ENCODE measurements at places on chromosomes 12 and 14.

- DNase-seq = no peak
These were observed 323.3 kb downstream of the CCER1 start for GRCh38 chr12:90631591-90632212.

- no peak for DNase-seq
These were observed 106.4 kb upstream of the C14orf180 start for GRCh38 chr14:104473244-104473565.

GRCh38 chr12:55736076-55736475 is 6.8 kb upstream of the GDF11 start:
- no peak for DNase-seq

GRCh38 chr12:6443361-6443983 is 1.3 kb upstream of the CD27 start:
- peak; percentile 67 for DNase-seq

GRCh38 chr12:64931321-64931720 is 106.9 kb downstream of the TBC1D30 start:
- DNase-seq = no peak

DNA sequence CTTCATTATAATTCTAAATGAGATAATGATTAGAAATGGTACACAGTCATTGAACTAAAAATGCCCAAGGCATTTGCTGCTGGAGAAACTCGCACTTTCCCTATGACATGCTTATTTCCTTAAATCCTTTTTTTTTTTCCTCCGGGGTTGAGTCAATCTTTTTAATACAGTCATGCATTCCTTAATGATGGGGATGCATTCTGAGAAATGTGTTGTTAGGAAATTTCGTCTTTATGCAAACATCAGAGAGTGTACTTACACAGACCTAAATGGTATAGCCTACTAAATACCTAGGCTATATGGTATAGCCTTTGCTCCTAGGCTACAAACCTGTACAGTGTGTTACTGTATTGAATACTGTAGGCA is 29.8 kb upstream of the DACT1 start:
- no peak for DNase-seq

GRCh38 chr12:16155938-16156337 is 121.5 kb downstream of the SLC15A5 start:
- no peak for DNase-seq

DNA sequence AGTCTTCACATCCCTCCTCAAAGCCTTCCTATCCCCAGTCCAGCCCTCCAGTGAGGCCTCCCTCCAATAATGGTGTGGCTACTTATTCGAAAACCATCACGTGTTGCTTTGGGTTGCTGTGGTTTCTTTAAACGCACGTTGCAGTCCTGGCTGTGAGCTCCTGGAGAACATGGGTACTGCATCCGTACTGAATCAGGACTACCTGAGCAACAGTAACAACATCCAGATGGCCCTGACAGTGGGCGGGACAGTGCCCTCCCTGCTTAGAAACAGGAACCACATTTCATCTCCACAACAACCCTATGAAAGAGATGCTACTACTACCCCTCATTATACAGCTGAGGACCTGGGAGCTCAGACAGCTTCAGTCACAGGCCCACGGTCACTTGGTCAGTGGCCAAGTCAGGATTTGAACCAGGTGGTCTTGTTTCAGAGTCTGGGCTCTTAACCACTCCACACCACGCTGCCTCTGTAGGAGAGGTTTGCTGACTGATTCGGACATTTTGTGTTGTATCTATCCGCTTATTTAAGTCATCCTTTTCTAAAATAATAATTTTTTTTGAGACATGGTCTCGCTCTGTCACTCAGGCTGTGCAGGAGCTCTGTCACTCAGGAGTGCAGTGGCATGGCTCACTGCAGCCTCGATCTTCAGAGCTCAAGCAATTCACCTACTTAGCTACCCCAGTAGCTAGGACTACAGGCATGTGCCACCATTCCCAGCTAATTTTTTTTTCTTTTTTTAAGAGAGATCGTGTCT is 104.8 kb downstream of the DPF3 start:
- DNase-seq = no peak
